ENCODE measurements at places on chromosomes 2 and 18. TPM values are rescaled to one million over a fixed set of nuclear protein-coding genes. Genes with fewer than 3 reads are reported as not detected.

Gene GCG
- polyA plus RNA-seq, result not detected

- DNase-seq, result no peak
Measured at GRCh38 chr2:71756280-71756906, 303.0 kb downstream of the DYSF start.

DNA sequence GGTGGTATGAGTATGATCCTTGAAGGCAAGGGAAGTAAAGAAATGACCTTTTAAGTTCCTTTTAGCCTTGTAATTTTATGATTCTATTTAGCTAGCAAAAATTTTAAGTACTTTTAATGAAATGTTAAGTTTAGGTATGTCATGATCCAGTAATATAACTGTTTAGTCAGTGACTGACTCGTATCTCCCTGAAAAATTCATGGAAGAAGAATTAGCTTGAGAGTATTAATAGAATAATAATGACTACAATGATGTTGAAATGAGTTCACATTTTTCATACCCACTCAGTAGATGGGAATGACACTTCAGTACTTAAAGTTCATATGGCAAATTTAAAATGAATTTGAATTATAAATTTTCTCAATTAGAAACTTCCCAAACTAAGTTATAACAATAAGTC lies 14.6 kb downstream of the RAB3GAP1 start:
- DNase-seq, result no peak

GRCh38 chr18:50644807-50645206 lies 84.9 kb downstream of the MAPK4 start:
- no peak for DNase-seq

DNA sequence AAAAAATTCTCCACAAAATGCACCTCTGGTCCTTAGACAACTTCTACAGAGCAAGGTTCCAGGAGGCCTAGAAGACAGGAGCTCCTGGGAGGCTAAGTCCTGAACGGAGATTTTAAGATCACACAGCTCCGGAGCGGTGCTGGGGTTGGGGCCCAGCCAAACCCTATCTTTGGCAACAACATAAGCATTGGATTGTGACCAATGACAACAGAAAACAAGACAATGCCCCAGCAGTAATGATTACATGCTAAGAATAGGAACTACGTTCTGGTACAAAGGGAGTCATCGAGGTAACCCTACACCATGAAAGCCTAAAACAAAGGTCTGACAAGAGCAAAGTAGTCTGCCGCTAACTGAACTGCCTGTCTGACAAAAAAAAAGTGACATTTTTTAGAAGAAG lies 171.2 kb downstream of the CMPK2 start:
- no peak for DNase-seq

Data from left renal pelvis (tissue), 4 donors.